ENCODE measurements at places on chromosomes 5 and 9.

DNA sequence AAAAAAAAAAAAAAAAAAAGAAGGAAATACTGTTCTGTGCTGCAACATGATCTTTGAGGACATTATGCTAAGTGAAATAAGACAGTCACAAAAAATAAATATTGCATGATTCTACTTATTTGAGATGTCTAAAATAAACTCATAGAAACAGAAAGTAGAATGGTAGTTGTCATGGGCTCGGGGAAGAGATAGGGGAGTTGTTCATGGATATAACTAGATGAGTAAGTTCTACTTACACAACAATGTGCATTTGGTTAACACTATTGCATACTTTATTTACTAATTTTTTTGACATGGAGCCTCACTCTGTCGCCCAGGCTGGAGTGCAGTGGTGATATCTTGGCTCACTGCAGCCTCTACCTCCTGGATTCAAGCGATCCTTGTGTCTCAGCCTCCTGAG is 15.2 kb downstream of the MAML1 start:
- no peak for DNase-seq

DNA sequence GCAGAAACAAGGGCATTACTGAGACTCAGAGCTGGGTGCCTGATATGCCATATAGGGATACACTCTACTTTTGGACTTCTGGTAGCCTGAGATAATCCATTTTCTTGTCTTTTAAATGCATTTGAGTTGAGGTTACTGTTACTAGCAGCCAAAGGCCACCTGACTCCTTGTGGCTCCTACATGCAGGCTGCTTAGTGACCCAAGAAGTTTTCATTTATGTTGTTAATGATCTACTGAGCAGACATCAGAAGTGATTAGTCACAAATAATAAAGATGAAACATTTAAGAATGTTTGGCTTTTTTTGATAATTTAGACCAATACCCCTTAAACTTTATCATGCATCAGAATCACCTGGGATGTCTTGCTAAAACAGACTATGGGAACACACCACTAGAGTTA is 171.6 kb upstream of the TRIM32 start:
- no peak for DNase-seq

- no peak for DNase-seq
These were observed 5.8 kb upstream of the CCNH start for GRCh38 chr5:87418506-87418905.

DNA sequence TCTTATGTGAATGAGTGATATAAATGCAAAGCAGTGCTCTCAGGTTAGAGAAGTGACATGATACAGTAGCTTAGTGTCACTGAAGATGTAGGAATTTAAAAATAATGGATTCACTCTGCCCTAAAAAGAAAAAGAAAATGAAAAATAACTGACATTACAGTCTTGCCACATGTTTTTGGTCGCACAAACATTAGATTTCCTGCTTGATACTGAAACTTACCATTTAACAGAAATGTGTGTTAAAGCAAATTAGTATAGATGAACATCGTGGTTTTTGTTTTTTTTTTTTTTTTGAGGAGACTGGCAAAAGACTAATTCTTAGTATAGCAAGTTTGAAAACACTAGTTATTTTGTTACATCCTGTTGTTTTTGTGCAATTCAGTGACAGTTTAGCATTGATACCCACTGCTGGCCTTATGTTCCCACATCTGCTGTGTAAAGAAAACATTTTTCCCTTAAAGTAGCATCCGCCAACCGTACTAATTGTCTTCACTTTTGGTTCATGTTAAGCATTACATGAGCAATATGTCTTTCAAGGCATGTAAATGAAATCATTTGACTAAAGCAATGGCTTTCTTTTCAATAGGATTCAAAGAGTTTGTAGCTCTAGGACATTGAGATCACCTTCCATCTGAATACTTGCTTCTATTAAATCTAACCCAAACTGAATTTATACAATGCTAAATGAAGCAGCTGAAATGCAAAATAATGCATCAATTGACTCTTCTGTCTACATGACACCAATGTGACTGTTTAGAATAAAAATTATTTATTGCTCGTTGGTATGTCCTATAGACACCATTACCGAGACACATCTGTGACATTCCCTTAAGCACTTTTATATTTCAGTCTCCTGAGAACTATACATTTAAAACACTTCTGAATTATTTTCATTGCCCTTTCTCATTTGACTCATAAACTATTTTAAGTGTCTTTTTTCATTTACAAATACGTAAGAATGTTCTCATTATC is 859.1 kb downstream of the MAT2B start:
- DNase-seq: no peak

GRCh38 chr5:93305984-93306383 is 275.0 kb downstream of the NR2F1-AS1 start:
- DNase-seq: no peak

GRCh38 chr9:88691811-88692210 is 156.8 kb downstream of the NXNL2 start:
- peak; percentile 36 for DNase-seq

GRCh38 chr5:138148811-138149210 is 9.6 kb upstream of the NME5 start:
- peak; percentile 68 for DNase-seq

GRCh38 chr9:78363221-78363620 is 66.3 kb downstream of the PSAT1 start:
- peak; percentile 54 for DNase-seq

DNA sequence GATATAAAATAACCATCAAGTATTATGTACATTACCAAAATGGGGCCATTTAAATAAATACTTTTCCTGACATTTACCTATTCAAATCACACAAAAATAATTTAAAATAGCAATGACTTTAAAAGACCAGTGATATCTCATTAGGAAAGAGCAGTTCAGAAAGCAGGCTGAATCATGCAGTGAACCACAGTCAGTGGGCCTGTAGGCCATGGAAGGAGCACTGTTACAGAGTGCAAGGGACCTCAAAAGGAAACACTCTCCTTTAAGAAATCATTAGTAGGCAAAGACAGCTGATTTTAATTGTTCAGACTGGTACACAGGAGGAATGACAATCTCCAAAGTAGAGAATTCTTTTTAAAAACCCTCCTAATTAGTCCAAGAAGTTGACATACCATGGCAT is 283.5 kb upstream of the EFNA5 start:
- no peak for DNase-seq

GRCh38 chr5:81314581-81314980 is 13.2 kb downstream of the ZCCHC9 start:
- peak; percentile 43 for DNase-seq

DNA sequence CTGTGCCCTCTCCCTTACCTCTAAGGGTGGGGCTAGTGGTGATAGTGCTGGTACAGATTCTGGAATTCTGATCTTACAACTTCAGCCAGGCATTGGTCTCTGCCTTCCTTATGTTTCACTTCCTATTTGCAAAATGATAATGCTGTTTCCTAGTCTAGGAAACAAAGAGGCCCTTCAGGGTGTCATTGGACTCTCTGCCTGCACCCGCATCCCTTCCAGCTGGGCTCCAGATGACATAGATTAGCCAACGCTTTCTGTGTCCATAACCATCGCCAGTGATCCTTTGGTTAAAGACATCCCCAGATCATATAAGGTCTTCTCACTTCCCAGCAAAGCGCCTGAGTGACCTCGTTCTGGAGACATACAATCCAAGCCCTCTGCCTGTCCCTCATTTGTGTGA is 180.7 kb downstream of the ERCC6L2 start:
- DNase-seq: no peak

GRCh38 chr5:39605588-39606575 is 181.1 kb upstream of the DAB2 start:
- DNase-seq: peak; percentile 23

DNA sequence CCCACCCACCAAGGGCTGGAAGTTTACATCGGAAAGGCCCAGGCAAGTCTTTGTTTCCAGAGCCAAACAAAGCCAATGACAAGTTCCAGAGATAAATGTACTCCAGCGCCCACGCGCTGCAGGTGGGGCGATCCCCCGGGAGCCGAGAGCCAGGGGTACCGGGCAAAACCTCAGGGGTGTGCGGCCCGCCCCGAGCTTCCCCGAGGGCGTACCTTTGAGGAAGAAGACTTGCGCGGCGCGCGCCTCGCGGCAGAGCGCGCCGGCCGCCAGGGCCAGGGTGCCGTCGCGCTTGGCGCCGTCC is 671 bp downstream of the DUSP1 start:
- DNase-seq: no peak

DNA sequence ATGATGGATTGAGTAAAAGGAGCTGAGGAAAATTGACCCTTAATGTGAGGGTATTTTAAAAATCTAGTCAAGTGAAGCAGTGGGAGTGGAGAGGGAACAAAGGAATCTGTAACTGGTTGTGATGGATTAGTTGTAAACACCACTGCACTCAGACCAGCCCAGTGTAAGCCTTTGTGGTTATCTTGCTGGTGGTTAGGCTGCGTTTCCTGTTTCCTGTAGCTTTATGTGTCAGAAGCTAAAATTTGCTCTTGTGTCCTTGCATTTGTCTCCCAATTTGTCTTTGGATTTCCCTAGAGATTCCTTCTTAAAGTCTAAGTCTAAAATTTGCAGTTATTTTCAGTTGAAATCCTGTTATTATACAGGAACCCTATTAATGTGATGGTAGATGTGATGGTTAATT is 6.3 kb downstream of the IFNA21 start:
- DNase-seq: peak; percentile 35

DNA sequence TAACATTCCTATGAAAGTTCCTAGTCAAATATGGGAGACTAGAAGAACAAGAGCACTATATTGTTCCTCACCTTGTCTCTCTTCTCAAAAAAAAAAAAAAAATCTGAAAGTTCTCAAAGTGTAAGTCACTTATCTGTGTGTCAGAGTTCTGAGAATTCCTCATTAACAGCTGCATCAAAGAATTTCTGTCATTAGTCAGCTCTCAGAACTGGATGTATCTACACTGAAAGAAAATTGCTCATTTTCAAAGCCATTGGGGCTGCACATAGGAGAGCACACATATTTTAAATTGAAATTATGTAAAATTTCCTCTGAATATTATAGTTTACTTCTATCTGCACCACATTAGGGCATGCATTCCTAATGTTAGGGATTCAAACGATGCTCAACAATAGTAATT is 99.5 kb upstream of the FTMT start:
- no peak for DNase-seq

DNA sequence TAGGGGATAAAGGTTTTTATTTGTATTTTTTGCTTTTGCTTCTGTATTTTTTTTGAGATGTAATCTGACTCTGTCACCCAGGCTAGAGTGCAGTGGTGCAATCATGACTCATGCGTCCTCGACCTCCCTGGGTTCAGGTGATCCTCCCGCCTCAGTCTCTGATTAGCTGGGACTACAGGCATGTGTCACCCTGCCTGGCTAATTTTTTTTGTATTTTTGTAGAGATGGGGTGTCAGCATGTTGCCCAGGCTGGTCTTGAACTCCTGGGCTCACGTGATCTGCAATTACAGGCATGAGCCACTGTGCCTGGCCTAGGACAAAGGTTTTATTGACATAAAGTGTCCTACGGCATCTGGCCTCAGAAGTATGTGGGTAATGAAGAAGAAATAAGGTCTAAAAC is 297.1 kb upstream of the C9orf72 start:
- DNase-seq: peak; percentile 33

GRCh38 chr9:134939080-134939733 is 21.5 kb upstream of the FCN1 start:
- no peak for DNase-seq

DNA sequence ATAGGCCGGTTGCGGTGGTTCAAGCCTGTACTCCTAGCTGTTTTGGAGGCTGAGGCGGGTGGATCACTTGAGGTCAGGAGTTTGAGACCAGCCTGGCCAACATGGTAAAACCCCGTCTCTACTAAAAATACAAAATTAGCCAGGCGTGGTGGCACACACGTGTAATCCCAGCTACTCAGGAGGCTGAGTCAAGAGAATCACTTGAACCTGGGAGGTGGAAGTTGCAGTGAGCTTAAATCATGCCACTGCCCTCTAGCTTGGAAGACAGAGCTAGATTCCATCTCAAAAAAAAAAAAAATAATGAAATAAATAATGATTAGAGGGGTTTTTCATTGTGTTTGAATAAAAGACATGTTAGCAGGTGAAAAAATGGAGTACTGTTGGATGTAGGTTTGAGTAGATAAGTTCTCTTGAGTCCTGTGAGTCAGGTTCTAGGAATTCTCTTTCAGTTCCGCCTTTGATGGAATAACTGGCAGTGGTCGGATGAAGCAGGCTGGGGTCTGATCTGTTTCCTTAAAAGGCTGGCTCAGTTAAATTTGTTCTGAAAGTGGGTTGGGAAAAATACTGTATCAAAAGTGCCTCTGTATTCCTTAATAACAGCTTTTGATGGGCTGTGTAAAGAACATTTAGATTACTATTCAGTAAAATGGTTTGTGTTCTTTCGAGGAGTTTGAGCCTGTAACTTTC is 73.2 kb downstream of the AOPEP start:
- peak; percentile 84 for DNase-seq

- DNase-seq: no peak
These were observed 650 bp downstream of the MYORG start for GRCh38 chr9:34375901-34376595.

GRCh38 chr9:69097064-69097463 is 61.5 kb downstream of the FXN start:
- DNase-seq: peak; percentile 84

DNA sequence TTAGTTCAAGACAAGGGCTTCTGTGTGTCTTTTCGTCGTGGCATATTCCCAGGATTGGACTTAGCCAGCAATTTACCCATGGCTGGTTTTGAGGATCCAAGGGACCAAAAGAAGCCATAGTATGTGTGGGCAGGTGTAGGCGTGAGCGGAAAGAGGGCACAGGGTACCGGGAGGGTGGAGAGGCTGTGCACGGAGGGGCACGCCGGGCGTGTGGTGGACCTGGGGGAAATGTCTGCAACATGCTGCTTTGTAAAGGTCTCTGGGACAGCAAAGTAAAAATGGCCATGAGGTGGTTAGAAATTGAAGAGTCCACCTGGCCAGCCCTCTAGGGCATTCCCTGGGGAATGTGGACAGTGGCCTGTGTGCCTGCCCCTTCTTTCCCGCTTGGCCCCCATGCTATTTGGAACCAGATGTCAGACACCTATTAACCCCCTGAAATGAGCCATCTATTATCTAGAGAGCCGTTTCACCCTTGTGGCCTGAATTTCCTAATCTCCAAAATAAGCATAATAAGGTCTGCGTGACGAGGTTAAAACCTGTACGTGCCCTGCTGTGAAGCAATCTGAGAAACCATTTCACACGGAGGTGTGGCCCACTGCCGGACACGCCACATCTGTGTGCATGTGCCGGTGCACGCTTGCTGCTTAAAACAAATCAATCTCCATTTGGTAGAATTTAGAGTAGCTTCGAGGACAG is 5.1 kb downstream of the FLT4 start:
- DNase-seq: no peak

GRCh38 chr5:24633715-24634325 is 11.0 kb downstream of the CDH10 start:
- peak; percentile 43 for DNase-seq

DNA sequence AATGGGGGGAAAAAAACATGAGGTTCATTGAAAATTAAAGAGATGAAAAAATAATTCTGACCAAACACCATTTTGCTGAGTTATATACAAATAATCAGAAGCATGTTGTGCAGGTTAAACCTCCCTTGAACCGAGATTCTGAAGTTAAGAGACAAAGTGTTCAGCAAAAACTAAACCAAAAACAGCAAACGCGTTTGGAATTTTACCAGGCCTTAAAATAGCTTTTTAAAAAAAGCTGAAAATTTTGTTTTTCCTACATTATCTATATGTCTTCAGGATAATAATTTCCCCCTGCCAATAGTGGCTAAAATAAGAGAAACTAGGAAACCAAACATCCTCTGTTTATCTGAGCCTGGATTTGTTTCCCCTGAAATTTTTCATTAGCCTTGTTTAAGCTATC is 191.7 kb upstream of the DAPK1 start:
- no peak for DNase-seq

- DNase-seq: no peak
These were observed 120.3 kb downstream of the INVS start for GRCh38 chr9:100219347-100219746.

Data from fibroblast of skin of right biceps (primary cell).